ENCODE measurements at places on chromosomes 12 and 14.

GRCh38 chr12:59322473-59322872 lies 273.4 kb upstream of the SLC16A7 start:
- no peak for DNase-seq

DNA sequence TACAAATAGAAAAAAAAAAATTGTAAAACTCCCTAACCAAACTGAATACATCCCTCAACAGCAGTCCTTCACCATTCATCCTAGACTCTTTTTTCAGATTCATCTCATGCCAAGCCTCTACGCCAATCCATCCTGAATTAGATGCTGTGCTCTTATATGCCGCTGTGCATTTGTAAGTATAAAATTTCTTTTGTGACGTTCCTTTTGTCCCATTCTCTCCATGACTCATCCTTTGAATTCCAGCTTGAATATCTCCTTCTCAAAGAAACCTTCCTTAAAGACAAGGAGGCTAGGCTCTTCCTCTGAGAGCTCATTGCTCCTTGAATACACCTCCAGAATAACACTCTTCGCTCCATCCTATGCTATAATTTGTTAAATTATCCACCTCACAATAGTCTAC lies 359.2 kb downstream of the RMST start:
- no peak for DNase-seq

DNA sequence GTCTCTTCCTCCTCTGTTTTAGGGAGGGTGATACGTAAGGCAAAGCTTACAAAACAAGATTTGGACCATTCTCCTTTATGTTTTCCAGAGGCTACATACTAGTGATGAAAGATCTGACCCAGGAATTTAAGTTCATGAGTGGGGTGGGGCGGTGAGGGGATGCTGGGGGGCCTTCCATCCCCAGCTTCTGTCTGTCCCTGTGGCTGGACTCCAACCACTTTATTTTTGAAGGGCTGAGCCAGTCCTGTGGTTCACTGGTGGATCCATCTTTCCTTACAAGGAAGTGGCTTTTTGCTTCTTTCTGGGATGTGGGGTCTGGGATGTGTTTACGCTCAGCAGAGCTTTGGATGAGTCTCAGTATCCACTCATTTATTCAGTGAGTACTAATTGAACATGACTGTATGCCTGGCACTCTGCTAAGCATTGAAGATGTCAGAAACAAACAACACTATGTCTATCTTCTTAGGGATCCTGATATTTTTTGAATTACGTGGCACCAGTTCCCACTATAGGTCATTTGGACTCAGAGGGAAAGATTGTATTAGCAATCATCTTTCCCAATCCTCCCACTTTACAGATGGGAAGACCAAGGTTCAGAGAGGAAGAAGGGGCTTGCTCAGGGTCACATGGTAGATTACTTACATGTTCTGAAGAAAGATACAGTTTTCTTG lies 291.8 kb upstream of the TBX3 start:
- DNase-seq = no peak

GRCh38 chr12:118055865-118056773 lies 4.9 kb downstream of the WSB2 start:
- no peak for DNase-seq

GRCh38 chr12:124795081-124795948 lies 68.3 kb downstream of the SCARB1 start:
- no peak for DNase-seq

- peak; percentile 76 for DNase-seq
Observed at GRCh38 chr12:120216742-120217605, 16.1 kb upstream of the RPLP0 start.

- DNase-seq = no peak
Observed at GRCh38 chr14:37588956-37589714, 5.9 kb downstream of the FOXA1 start.

DNA sequence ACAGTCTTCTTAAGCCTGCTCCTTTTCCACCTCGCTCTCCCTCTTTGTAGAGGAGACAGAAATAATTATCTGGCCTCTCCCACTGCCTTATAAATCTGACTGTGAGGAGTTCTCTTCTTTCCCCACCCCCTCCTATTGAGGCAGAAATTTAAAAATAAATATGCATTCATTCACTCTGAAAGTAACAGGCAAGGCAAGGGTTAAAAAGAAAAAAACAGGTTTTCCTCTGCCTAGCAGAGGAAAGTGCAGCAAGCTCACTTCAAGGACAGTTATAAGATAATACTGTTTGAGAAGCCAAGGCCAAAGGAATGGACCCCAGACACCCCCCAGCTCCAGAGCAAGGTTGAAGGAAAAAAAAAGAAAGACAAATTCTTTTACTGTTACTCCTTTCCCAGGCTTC lies 56.3 kb downstream of the DHRS2 start:
- no peak for DNase-seq

GRCh38 chr12:62649412-62650138 lies 182.9 kb downstream of the MON2 start:
- no peak for DNase-seq

DNA sequence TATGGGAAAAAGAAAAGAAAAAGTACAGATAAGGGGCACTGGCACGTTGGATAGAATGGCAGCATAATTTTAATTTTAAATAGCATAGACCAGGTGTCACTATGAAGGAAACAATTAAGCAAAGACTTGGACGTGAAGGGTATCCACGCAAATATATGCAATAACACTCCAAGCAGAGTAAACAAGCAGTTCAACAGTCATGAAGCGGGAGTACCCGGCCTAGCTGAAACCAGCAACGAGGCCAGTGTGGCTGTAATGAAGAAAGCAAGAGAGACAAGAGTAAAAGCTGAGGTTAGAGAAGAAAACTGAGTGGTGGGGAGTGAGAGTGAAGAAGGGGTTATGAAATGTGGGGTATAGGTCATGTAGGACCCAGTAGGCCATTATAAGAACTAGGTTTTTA lies 85.4 kb downstream of the BCL2L14 start:
- no peak for DNase-seq

- no peak for DNase-seq
Observed at GRCh38 chr12:109463756-109464155, 13.3 kb downstream of the KCTD10 start.

GRCh38 chr12:11734580-11735180 lies 85.2 kb downstream of the ETV6 start:
- DNase-seq = peak; percentile 72

GRCh38 chr14:92686900-92687427 lies 61.5 kb downstream of the LGMN start:
- peak; percentile 40 for DNase-seq

- DNase-seq = no peak
Observed at GRCh38 chr12:80936642-80937390, 918 bp downstream of the LIN7A start.

DNA sequence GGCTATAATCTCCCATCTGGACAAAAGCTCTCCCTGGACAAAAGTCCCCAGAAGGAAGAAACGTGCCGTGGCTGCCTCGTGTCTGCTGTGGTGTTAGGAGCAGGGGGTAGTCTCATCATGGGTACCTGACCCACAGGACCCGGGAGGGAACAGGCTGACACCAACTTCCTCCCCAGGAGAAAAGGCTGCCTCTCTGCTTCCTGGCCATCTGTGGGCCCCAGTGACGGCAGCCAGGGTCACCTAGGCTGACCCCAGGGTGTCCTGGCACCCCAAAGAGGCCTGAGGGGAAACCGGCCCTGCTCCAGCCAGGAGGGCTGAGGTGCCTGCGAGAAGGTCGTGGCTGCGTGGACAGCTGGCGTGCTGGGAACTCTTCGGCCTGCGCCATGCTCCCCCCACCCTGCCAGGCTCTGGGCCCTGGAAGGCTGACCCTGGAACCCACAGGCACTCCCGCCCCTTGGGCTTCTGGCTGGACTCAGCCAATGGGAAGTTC lies 133.9 kb downstream of the RFLNA start:
- peak; percentile 14 for DNase-seq

DNA sequence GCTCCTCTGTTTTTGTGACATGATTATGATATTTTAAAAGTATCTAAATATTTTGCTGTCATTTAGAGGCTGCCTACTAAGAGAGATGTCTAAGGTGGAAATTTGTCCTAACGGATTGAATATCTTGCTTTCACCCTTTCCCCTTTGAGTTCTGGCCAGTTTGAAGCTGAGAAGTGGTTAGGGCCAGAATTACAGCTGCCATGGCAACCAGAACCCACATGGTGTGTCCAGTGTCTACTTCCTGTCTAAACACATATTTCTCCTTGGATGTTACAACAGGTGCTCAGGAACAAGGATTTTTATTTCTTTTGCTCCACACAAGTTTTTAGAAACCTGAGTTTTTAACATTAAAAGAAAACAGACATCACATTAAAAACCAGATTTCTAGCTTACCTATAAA lies 335.1 kb upstream of the OR4E1 start:
- no peak for DNase-seq

DNA sequence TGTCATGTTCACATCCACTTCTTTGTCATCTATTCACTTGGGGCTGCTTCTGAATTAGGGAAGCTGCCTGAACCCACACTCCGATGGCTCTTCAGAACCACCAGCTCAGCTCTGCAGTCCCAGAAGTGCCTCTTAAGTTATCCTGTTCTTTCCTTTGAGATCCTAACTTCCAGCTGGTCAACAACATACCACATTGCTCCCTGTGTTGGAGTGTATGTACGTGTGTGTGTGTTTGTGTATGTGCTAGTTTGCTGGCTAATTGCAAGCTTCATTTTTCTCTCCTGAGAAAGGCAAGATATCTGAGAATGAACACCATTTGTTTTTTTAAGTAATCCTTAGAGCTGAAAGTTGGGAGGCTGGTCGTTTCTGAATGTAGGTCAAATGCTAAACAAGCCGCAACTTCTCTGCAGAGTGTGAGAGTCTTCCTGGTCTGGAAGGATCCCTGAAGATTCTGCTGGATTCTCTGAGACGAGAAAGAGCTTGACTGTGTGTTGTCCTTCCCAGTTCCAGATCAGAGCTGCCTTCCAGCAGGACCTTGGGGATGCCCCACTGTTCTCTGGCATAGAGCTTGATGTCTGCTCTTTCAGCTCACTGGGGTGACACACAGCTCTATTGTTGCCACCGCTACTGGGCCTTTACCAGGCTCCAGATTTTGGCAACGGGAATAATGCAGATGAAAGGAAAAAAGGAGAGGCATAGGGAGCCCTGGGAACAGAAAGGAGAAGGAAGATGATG lies 839 bp downstream of the GSG1 start:
- peak; percentile 47 for DNase-seq

GRCh38 chr12:126582231-126582630 lies 1517.0 kb downstream of the AACS start:
- DNase-seq = no peak

- peak; percentile 34 for DNase-seq
Observed at GRCh38 chr12:4483885-4484823, 38.5 kb upstream of the FGF6 start.

DNA sequence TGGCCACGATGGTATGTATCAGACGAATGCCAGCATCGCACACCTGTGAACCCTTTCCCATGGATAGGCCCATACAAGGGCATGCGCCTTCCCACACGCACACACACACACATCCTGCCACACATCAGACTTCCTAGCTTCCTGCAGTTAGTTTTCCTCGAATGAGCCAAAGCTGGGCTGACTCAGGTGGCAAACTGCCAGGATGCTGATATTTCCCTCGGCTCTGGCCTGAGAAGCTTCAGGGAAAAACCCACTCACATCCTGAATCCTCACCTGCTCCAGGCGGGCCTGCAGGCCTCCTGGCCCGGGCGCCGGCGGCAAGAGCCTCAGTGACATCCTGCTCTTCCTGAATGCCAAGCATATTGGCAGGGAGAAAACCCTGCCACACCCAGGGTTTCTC lies 22.4 kb downstream of the CALM1 start:
- no peak for DNase-seq

GRCh38 chr12:3700861-3701260 lies 52.0 kb downstream of the CRACR2A start:
- DNase-seq = no peak

- DNase-seq = no peak
Observed at GRCh38 chr12:89386138-89386537, 33.8 kb upstream of the DUSP6 start.

DNA sequence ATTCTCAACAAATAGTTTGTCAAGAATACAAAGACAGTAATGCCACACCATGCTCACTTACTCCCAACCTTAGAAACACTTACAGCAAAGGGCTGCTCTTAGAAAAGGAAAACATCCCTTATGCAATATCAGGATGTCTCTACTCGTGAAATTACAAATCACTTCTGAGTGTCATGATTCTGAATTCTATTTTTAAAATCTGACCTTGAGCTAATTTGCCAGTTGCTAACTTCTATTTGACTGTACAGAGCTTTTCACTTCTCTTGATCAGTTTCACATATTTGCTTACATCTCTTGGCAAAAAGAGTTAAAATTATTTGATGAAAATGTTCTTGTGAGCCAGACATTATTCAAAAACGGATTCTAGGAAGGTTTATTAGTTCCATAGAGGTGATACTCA lies 136.7 kb upstream of the SLC35F4 start:
- DNase-seq = no peak

DNA sequence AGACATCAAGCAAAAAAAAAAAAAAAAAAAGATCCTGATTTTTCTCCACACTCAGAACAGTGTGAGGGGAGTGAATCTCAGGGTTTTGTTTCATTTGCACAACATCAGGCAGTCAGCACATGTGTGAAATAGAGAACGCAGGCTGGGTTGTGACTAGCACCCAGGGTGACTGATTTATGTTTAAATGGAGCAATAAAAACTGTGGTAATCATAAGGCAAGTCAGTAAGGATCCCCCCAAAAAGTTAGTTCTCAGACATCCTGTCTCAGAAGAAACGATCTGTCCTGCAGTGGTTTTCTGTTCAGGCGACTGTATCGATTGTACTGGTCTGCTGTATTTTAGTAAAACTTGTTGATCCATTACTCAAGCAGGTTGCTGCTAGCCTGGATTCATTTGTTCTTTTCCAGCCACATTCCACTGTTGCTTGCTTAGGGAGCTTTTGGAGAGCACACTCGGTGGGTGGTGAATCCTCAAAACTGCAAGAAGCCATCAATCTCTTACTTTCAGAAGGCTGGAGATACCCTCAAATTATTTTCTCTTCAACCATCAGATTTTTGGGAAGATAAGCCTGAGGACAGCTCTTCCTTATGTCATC lies 107.1 kb downstream of the DACT1 start:
- DNase-seq = no peak

GRCh38 chr14:44170101-44170500 lies 337.0 kb downstream of the FSCB start:
- no peak for DNase-seq

DNA sequence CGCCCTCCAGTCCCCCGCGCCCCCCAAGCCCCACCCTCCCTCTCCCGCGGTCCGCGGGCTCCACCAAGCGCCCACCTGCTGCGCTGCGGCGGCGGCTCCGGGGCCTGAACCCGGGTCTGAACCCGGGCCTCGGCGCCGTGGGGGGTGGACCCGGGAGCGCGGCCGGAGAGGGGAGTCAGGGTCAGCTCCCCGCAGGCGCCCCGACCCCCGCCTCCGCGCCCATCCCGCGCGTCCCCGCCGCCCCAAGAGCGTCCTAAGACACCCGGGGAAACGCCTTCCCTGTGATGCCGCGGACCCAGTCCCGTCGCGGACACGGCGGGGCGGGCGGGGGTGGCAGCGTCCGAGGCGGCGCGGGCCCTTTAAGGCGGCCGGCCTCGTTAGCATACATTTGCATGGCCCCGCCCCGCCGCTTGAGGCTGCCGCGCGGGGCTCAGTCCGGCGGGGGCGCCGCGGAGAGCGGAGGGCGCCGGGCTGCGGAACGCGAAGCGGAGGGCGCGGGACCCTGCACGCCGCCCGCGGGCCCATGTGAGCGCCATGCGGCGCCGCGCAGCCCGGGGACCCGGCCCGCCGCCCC lies at the start of gene MMP17:
Gene MMP17, plus strand, starts transcription at position 433 of the 574 bp plus-strand sequence. Its CDS starts 102 bp downstream, at position 535.
- peak; percentile 64 for DNase-seq

GRCh38 chr14:43894534-43894933 lies 612.5 kb downstream of the FSCB start:
- DNase-seq = no peak
